ENCODE measurements at places on chromosomes 11 and 22.

GRCh38 chr22:30244066-30244465 lies 2.5 kb downstream of the LIF start:
- DNase-seq, result no peak

GRCh38 chr11:126993599-126993998 lies 7.0 kb downstream of the KIRREL3 start:
- DNase-seq, result no peak

DNA sequence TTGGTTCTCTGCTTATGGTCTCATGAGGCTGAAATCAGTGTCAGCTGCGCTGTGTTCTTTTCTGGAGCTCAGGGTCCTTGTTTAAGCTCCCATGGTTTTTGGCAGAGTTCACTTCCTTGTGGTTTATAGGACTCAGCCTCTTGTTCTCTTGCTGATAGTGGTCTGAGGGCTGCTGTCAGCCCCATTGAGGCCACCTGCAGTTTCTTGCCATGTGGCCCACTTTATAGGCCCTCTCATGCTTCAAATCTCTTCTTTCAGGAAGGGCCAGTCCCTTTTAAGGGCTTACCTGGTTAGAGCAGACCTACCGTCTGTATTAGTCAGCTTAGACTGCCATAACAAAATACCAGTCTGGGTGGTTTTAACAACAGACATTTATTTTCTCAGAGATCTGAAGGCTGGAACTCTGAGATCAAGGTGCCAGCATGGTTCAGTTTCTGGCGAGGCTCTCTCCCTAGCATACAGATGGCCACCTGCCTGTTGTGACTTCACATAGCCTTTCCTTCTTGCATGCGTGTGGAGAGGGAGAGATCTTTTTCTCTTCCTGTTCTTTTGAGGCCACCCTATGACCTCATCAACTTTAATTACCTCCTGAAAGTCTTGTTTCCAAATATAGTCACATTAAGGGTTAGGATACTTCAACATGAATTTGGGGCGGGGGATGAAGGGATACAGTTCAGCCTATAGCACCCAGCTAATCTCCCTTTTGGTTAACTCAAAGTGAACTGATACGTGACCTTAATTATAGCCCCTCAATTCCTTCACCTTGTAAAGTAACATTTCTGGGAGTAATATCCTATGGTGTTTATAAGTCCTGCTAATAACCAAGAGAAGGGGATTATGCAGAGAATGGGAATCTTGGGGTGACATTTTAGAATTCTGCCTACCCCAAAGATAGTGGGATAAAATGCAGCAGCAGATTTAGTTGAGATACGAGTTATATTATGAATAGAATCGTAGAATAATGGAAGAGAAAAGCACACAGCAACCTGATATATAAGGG lies 131.8 kb downstream of the UVRAG start:
- no peak for DNase-seq

GRCh38 chr11:104094576-104094975 lies 58.1 kb downstream of the DDI1 start:
- DNase-seq, result peak; percentile 72

GRCh38 chr11:31643857-31644256 lies 134.3 kb downstream of the ELP4 start:
- no peak for DNase-seq

DNA sequence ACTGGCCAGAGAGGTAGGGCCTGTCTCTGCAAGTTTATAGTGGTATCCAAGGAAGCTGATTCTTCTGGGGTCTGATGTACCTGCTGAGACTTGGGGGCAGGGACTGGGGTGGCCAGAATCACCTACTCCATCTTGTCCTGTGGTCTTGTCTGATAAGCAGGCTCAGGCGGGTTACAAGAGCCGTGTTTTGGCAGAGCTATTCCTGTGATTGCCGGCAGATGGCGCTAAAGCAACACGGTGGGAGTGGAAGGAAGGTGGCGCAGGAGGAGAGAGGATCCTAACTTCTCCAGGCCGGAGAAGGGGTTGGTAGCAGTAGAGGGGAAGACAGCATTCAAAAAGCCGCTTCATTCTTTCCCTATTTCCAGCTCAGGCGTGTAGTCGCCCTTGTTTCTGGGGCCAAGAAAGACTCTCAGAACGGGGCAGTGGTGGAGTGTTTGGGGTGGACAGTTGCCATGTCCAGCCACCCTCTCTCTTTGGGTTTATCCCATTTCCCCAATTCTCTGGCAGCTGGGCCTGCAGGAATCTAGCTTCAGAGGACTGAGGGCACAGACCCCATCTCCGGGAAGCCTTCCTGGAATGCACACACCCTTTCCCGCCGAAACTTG lies 15.1 kb downstream of the CHRM1 start:
- DNase-seq, result peak; percentile 92

- DNase-seq, result no peak
Observed at GRCh38 chr22:30414525-30415047, 11.0 kb upstream of the MTFP1 start.

DNA sequence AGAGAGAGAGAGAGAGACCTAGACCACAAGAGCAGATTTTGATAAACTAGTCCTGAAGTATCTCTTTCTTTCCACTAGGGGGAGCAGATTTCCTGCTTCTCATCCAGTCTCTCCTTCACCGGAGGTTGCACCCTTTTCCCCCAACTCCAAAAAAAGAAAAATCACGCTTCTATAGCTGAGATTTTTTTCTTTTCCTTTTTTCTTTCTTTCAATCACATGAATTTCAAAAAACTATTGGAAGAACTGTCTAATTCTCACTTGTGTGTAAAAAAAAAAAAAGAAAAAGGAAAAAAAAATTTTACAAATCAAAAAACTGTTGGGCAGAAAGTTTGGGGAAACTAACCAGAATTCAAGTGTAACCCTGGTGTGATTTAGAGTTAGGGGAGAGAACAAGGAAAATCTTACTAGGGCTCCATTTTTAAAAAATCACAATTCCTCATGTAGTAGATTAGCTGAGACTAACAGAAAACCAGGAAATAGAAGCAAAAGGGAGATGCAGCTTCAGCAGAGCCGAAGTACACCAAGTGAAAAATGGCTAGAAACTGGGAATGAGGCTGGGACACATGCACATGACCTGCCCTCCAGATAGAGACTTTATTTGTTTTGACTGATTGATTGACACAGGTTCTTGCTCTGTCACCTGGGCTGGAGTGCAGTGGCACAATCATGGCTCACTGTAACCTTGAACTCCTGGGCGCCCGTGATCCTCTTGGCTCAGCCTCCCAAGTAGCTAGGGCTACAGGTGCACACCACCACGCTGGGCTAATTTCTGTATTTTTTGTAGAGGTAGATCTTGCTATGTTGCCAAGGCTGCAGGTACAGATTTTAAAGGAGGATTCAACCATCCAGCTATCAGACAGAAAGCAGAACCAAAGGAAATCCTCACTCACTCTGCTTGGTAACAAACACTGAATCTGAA lies 27.1 kb downstream of the SDHD start:
- peak; percentile 74 for DNase-seq

- DNase-seq, result no peak
Observed at GRCh38 chr11:124887667-124888013, 10.0 kb downstream of the ROBO4 start.

GRCh38 chr11:3093281-3094191 lies 36.3 kb upstream of the CARS1 start:
- DNase-seq, result no peak

- DNase-seq, result no peak
Observed at GRCh38 chr11:48129697-48130395, 86.8 kb upstream of the OR4B1 start.

DNA sequence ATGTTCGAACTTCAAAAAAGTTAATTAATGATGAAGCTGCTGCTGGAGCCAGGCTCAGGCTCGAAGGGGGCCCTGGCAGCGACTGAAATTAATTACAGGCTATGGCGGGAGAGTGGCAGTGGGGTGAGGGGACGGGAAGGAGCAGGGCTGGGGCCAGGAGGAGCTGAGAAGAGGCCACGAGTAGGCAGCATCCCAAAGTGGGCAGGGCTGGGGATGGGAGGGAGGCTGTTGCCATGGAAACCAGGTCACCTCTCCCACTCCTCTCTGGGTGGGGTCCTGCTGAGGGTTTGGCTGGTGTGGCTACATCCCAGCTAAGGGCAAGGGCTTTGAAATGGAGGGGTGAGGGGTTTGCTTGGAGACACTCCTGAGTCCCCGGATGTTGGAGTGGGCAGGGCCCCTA lies 23.9 kb downstream of the CACNA1I start:
- DNase-seq, result no peak

DNA sequence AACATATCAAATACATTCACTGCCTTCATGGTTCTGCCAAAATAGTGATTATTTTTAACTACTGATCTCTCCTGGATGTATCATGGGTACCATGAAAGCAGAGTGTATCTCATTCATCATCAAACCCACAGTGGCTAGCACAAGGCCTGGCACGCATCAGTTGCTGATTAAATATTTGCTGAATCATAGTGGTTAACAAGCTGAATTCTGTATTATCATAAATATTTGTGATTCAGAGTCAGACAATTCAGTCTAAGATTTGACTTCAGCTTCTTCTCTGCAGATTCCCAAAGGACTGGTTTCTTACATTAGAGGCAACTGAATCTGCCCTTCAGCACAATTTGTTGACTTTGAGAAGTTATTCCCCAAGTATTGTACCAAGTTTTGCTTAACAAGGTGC lies 715.8 kb upstream of the LRRC4C start:
- no peak for DNase-seq

DNA sequence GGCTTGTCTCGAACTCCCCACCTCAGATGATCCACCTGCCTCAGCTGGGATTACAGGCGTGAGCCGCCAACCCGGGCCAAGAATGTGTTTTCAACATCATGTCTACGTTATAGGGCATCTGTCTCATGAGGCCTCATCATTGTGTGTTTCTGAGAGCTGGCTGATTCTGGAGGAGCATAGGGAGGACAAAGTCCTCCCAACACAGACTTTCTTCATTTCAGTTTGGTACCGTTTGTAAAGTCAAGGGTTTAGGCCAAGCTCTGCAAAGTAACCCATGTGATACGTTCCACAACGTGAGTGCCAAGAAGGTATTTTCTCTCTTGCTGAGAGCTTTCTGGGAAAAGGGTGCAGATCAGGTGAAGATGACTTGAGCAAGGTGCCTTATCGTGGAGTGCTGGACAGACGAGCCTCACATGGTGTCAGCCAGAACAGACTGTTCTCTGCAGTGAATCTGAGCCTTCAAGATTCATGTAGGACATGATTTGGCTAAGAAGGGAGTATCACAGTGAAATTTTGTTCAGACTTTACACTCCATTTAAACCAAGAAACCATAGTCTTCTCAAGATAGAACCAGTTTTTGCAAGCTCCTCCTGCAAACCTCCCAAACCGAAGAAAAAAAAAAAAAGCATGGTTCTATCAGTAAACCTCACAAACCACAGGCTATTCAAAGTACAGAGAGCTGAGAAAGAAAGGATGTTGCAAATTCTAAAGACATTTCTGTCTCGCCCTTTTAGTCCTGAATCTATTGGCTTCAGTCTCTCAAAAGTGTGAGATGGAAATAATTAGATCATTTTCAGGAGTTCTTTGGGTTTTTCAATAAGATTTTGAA lies 71.7 kb downstream of the DBX1 start:
- DNase-seq, result peak; percentile 52
